ENCODE measurements at places on chromosomes 16 and 17.

DNA sequence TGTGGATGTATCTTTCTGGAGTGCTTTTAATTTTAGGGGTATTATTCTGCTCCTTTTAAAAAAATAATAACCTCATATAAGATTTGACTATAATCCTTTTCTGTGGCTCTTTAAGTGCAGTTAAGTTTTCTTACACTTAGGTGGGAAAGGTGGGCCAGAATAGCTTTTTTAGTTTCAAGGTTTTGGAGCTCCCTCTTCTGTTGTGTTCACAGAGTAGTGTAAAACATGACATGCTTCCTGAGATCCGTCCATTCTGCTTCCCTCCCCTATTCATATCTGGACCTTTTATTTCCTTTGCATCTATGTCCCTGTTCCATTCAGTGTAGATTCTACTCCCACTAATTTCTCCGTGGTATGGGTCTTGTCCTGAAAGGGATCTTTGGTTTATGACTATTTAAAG lies 12.8 kb downstream of the LRRC36 start:
- no peak for DNase-seq

GRCh38 chr16:14315683-14316320 lies 244.7 kb downstream of the MRTFB start:
- no peak for DNase-seq

DNA sequence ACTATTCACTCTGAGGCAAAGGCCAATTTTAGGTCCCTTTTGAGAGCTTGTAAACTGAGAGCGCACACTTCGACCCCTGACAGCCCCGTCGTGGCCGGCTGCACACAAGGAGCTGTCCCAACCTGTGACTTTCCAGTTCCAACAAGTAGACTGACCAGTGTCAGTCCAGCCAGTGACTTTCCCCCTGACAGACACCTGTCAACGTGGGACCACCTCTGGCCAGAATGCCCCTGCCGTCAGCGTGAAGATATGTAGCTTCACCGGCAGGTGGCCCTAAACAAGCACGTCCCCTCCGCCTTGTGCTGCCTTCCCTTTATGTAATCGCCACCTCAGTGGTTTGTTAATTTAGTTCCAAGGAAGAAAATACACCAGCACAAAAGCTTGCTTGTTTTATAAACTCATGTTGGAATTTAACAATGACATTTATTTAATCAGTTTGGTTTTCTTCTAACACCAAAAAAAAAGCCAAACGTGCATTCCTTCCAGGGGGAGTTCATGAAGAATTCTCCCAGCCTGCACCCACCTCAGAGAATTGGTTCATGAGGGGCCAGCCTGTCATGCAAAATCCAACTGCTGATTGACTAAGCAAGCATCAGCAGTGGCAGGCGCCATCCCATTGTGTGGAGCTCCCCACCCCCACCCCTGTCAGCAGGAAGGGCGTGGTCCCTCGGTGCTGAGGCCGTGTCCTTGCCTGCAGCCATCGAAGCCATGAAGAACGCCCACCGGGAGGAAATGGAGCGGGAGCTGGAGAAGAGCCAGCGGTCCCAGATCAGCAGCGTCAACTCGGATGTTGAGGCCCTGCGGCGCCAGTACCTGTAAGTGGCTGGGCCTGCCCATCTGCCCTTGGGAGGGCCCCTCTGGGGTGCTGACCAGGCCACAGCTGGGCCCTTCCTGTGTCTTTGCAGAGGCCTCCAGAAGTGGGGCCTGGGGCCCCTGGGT lies 33.9 kb downstream of the PLD6 start:
- DNase-seq, result no peak

DNA sequence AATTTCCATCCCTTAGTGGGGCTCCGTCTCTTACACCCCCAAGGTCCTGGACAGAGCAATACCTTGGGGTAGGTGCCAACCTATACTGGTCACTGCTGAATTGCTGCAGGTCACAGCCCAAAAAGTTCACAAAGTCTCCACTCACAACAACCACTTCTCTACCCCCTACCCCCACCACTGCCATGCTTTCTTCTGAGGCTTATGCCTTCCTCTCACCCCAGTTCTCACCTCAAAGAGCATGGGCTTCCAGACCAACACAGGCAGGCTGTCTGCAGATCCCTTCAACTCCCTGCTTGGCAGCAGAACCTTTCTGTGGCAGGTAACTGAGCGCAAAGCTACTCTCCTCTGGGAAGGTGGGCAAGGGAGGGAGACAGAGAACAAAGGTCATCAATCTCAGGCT lies 35.5 kb downstream of the C16orf78 start:
- DNase-seq, result no peak

- no peak for DNase-seq
Measured at GRCh38 chr17:81027038-81027437, 7.9 kb upstream of the BAIAP2 start.

Measured in stimulated activated CD4-positive, alpha-beta T cell treated with anti-CD3 and anti-CD28 coated beads, Interleukin-1b, Interleukin-23, amount 100 ng/mL, for 1 hour (primary cell).